ENCODE measurements at places on chromosomes 5 and 9.

GRCh38 chr9:21684831-21685362 is 117.5 kb upstream of the MTAP start:
- peak; percentile 67 for DNase-seq
- H3K27ac ChIP-seq = peak overlapping the region; percentile 85
- H3K4me3 ChIP-seq = peak overlapping the region; percentile 29
- H3K4me1 ChIP-seq = peaks cover 71% of the 10 kb centered on the region
- no peaks in the 10 kb centered on the region for H3K27me3 ChIP-seq
- H3K36me3 ChIP-seq = peaks cover 3% of the 10 kb centered on the region

- no peaks in the 10 kb centered on the region for H3K27me3 ChIP-seq
- H3K27ac ChIP-seq = no peak overlapping the region
- H3K36me3 ChIP-seq = peaks cover 68% of the 10 kb centered on the region
- H3K4me1 ChIP-seq = peaks cover 41% of the 10 kb centered on the region
- DNase-seq = no peak
Measured at GRCh38 chr5:454936-455335, 12.0 kb downstream of the EXOC3 start.

DNA sequence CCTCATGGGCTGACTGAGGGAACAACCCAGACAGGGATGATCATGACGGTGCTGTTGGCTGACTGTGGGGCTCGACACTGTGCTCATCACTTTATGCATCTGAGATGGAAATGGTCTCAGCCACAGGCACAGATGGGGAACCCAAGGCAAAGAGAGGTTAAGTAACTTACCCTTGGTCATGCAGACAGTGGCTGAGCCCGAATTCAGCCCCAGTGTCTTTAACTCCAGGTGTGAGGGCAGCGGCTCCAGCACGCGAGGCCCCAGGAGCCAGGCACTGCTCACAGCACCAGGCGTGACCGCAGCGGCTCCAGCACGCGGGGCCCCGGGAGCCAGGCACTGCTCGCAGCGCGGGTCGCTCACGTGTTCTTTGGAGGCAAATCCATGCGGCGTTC is 45.3 kb upstream of the FCN1 start:
- DNase-seq = no peak
- no peaks in the 10 kb centered on the region for H3K27me3 ChIP-seq
- H3K4me3 ChIP-seq = no peak overlapping the region
- no peaks in the 10 kb centered on the region for H3K4me1 ChIP-seq
- no peaks in the 10 kb centered on the region for H3K36me3 ChIP-seq

- DNase-seq = no peak
- H3K4me3 ChIP-seq = no peak overlapping the region
- H3K4me1 ChIP-seq = no peaks in the 10 kb centered on the region
Measured at GRCh38 chr9:135547756-135548736, 2.1 kb downstream of the OBP2A start.

DNA sequence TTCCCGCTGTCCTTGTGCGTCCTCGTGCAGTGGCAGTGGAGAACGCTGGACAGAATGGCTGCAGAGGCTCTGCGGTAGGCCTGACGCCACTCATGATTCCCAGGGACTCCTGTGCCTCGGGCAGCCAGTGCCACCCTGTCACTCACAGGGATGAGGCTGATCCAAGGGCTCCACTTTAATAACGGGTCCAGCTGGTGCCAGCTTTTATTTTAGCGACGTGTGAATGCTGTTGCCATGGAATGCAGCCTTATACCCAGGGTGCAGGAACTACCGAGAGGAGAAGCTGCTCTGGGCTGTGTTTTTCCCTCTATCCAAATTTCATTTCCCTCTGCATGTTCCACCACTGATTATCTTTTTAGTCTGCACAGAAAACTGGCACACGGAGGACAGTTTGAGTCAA is 15.8 kb upstream of the NTNG2 start:
- DNase-seq = no peak
- no peaks in the 10 kb centered on the region for H3K36me3 ChIP-seq
- H3K27ac ChIP-seq = no peak overlapping the region
- no peak overlapping the region for H3K4me3 ChIP-seq
- peaks cover 12% of the 10 kb centered on the region for H3K4me1 ChIP-seq

DNA sequence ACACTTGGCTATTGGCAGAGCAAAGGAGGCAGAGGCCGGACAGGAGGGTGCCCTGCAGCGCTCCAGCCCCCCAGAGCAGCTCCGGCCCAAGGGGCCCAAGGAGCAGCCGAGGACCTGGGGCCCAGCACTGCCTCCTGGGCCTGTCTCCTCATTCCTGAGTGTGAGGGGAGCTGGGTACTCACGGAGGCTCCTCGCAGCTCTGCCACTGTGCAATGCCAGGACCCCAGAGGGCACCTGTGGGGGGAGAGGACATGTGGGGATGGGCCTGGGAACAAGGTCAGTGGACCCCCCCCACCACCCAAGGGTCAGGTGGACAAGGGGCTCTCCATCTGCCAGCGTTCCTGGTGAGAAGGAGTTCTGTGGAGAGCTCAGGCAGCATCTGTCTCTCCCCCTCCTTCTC is 192.6 kb upstream of the PPP1R26 start:
- H3K27ac ChIP-seq = no peak overlapping the region
- no peaks in the 10 kb centered on the region for H3K36me3 ChIP-seq
- H3K27me3 ChIP-seq = peaks cover 11% of the 10 kb centered on the region
- no peaks in the 10 kb centered on the region for H3K4me1 ChIP-seq

- H3K4me1 ChIP-seq = peaks cover 30% of the 10 kb centered on the region
- H3K36me3 ChIP-seq = no peaks in the 10 kb centered on the region
- no peak overlapping the region for H3K27ac ChIP-seq
- DNase-seq = no peak
- peaks cover 100% of the 10 kb centered on the region for H3K27me3 ChIP-seq
- H3K4me3 ChIP-seq = no peak overlapping the region
Measured at GRCh38 chr5:173238312-173239232, 3.6 kb upstream of the NKX2-5 start.

DNA sequence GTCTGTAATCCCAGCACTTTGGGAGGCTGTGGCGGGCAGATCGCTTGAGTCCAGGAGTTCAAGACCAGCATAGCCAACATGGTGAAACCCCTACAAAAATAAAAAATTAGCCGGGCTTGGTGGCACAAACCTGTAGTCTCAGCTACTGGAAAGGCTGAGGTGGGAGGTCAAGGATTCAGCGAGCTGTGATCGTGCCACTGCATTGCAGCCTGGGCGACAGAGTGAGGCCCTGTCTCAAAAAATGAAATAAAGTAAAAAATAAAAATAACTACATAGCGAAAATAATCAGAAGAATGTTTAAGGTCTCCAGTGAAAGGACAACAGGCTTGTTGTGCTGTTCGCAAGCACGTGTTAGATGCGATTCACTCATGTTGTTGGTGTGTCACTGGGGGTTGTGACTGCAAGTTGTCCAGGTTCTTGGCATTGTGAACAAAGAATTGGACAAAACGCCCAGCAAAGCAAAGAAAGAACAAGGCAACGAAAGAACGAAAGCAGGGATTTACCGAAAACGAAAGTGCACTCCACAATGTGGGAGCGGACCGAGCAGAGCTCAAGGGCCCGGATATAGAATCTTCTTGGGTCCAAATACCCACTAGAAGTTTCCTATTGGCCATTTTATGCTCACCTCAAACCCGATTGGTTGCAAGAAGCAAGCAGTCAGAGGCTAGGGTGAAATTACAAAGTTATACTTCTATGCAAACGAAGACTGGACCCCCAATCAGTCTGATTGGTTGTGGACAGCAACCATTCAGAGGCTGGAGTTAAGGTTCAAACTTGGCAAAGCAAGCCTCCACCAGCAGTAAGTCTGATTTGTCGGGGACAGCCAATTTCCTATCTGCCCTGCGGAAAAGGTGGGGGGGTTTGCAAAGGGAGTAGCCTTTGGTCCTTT is 844 bp upstream of the MCCC2 start:
- peak overlapping the region; percentile 99 for H3K27ac ChIP-seq
- H3K4me1 ChIP-seq = peaks cover 33% of the 10 kb centered on the region
- peaks cover 29% of the 10 kb centered on the region for H3K36me3 ChIP-seq
- peak; percentile 25 for DNase-seq

DNA sequence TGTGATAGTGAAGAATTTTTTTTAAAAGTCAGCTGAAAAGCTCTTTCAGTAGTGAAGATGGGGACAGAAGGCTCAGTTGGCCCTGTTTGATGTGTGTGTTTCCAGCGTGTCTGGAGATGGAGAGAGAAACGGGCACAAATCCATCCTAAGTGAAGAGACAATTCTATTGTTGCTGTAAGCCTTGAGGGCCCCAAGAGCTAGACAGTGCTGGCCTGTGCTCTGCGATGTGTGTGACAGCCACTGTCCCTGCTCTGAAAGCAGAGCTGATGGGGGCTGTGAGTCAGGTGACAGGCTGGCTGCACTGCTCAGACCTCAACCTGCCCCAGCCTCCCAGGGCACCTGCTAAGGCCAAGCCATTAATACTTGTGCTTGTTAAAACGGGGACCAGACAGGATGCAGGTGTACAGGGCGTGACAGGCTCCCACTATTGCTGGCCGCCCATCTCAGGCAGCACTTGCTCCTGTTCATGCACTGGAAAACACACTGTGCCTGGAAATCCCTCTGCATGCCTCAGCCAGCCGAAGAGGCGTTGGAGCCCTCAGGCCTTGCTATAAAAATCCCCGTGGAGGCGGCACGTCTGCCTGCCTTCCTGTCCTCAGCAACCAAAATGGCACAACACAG is 44.6 kb upstream of the SEMA4D start:
- peaks cover 15% of the 10 kb centered on the region for H3K36me3 ChIP-seq
- H3K4me1 ChIP-seq = peaks cover 48% of the 10 kb centered on the region
- H3K27me3 ChIP-seq = no peaks in the 10 kb centered on the region
- no peak overlapping the region for H3K4me3 ChIP-seq

- peaks cover 9% of the 10 kb centered on the region for H3K4me1 ChIP-seq
- H3K27ac ChIP-seq = no peak overlapping the region
- peaks cover 15% of the 10 kb centered on the region for H3K36me3 ChIP-seq
- DNase-seq = no peak
- H3K4me3 ChIP-seq = no peak overlapping the region
Measured at GRCh38 chr9:101536351-101536750, 2.7 kb downstream of the RNF20 start.

GRCh38 chr5:32051796-32052195 is 122.3 kb downstream of the GOLPH3 start:
- DNase-seq = no peak
- no peaks in the 10 kb centered on the region for H3K27me3 ChIP-seq
- no peak overlapping the region for H3K4me3 ChIP-seq
- H3K36me3 ChIP-seq = no peaks in the 10 kb centered on the region
- no peak overlapping the region for H3K27ac ChIP-seq
- H3K4me1 ChIP-seq = no peaks in the 10 kb centered on the region

GRCh38 chr5:10528056-10528816 is 35.6 kb upstream of the ANKRD33B start:
- H3K27me3 ChIP-seq = peaks cover 13% of the 10 kb centered on the region
- peaks cover 2% of the 10 kb centered on the region for H3K36me3 ChIP-seq
- no peak overlapping the region for H3K27ac ChIP-seq
- no peaks in the 10 kb centered on the region for H3K4me1 ChIP-seq

GRCh38 chr5:143168921-143169810 is 234.3 kb downstream of the NR3C1 start:
- no peaks in the 10 kb centered on the region for H3K27me3 ChIP-seq
- no peak overlapping the region for H3K27ac ChIP-seq
- DNase-seq = no peak
- H3K4me1 ChIP-seq = no peaks in the 10 kb centered on the region

DNA sequence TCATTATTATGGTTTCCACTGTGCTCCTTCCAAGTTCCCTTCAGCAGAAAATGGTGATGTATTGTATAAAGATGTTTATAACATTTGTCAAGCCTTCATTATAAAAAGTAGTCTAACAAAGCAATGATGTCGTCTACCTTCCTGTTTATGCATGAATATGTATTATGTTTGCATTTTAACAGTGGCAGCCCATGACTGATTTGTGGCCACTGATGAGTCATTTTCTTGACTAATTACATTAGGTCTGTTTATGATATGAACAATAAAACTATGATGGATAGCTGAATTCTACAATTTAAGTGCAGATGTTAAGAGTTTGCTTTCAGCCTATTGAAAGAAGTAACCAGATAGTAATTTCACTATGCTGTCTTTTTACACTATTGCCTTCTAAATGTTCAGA is 75.4 kb upstream of the ADAMTS19 start:
- no peak for DNase-seq
- H3K4me3 ChIP-seq = no peak overlapping the region
- no peak overlapping the region for H3K27ac ChIP-seq
- H3K4me1 ChIP-seq = no peaks in the 10 kb centered on the region
- no peaks in the 10 kb centered on the region for H3K27me3 ChIP-seq

- DNase-seq = peak; percentile 80
- peaks cover 6% of the 10 kb centered on the region for H3K27me3 ChIP-seq
- H3K27ac ChIP-seq = peak within 1 kb of the TSS; percentile 86
- peaks cover 30% of the 10 kb centered on the region for H3K4me1 ChIP-seq
Measured at GRCh38 chr9:111483858-111484571, at the start of gene ECPAS. Gene ECPAS, minus strand, starts transcription at chr9:111484383. Its CDS starts 11,465 bp downstream, at chr9:111472918.

DNA sequence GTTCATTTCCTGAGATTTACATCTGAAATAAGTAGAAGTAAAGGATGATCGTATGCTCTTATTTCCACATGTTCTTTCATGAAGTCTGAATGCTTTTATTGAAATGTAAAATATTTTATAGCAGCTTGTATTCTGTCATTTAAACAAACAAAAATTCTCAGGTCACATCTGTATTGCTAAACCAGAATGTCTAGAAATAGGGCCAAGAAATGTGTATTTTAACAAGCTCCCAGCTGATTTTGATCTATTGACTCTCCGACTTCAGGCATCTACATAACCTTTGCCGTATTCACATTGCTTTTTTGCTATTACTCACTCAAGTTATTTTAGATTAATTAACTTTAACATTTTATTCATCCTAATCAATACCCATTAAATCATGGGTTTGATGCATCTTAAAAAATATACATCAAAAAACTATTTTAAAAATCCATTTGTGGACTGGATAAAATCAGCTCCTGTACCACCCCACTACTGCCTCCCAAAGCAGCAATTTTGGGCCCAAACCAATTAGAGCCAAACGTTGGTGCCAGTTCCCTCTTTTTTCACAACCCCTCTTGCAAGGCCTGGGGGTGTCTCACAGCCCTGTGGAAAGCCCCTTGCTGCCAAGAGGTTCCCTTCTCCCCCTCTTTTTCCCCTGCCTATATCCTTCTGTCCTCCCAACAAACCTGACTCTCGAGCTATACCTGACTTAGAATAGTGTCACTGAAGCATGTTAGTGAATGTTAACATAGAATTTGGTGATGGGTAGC is 34.5 kb downstream of the HAVCR1 start:
- H3K4me1 ChIP-seq = peaks cover 58% of the 10 kb centered on the region
- H3K4me3 ChIP-seq = peak overlapping the region; percentile 23
- peaks cover 14% of the 10 kb centered on the region for H3K36me3 ChIP-seq
- no peak for DNase-seq
- H3K27me3 ChIP-seq = no peaks in the 10 kb centered on the region
